A549 treated with CORT108297 at 1 μM for 4 hours (cell line): ENCODE measurements at places on chromosomes 11 and 22. TPM values are rescaled to one million over a fixed set of nuclear protein-coding genes. Genes with fewer than 3 reads are reported as not detected.

SCUBE1 gene
- 0.08 to 0.24 TPM (median 0.13 TPM) in 5 replicates for total RNA-seq

TRIM48 gene
- not detected in 5 replicates for total RNA-seq

SCUBE2 gene
- total RNA-seq = 0.38 to 0.82 TPM (median 0.43 TPM) in 5 replicates

OR51I1 gene
- not detected in 5 replicates for total RNA-seq

ANKK1 gene
- 0.03 to 0.05 TPM (median 0.04 TPM) in 3 of 5 replicates, not detected in the others for total RNA-seq

GALNT18 gene
- 19.1 to 22.2 TPM (median 19.7 TPM) in 5 replicates for total RNA-seq

WT1 gene
- total RNA-seq = 5.2 to 6.0 TPM (median 5.7 TPM) in 5 replicates

PDGFD gene
- total RNA-seq = 7.0 to 9.0 TPM (median 8.3 TPM) in 5 replicates

CALCA gene
- total RNA-seq = 0.14 TPM in 1 of 5 replicates, not detected in the others

SCGB1A1 gene
- 0.23 to 0.45 TPM in 2 of 5 replicates, not detected in the others for total RNA-seq

SYCE3 gene
- 0.23 to 0.34 TPM (median 0.30 TPM) in 3 of 5 replicates, not detected in the others for total RNA-seq

CD6 gene
- total RNA-seq = 0.07 to 0.20 TPM (median 0.15 TPM) in 5 replicates

OVCH2 gene
- total RNA-seq = not detected in 5 replicates

ACRV1 gene
- not detected in 5 replicates for total RNA-seq

MMP3 gene
- 0.03 to 0.41 TPM (median 0.39 TPM) in 3 of 5 replicates, not detected in the others for total RNA-seq

CNTN5 gene
- not detected in 5 replicates for total RNA-seq

OR8B8 gene
- not detected in 5 replicates for total RNA-seq

KIF18A gene
- 13.5 to 21.0 TPM (median 15.5 TPM) in 5 replicates for total RNA-seq

NCR3LG1 gene
- 1.7 to 2.6 TPM (median 2.3 TPM) in 5 replicates for total RNA-seq

SEPTIN3 gene
- 1.0 to 1.4 TPM (median 1.2 TPM) in 5 replicates for total RNA-seq

SPON1 gene
- 0.08 TPM in 1 of 5 replicates, not detected in the others for total RNA-seq

SUN2 gene
- total RNA-seq = 23.8 to 38.4 TPM (median 36.7 TPM) in 5 replicates

JAM3 gene
- 3.8 to 4.5 TPM (median 4.4 TPM) in 5 replicates for total RNA-seq

DLG2 gene
- 0.16 to 0.50 TPM (median 0.21 TPM) in 5 replicates for total RNA-seq

C2CD2L gene
- total RNA-seq = 5.4 to 7.9 TPM (median 5.9 TPM) in 5 replicates

CCDC134 gene
- 3.4 to 4.6 TPM (median 3.6 TPM) in 5 replicates for total RNA-seq

OR52I2 gene
- total RNA-seq = not detected in 5 replicates

HORMAD2 gene
- not detected in 5 replicates for total RNA-seq

OR4D6 gene
- not detected in 5 replicates for total RNA-seq

VPREB1 gene
- total RNA-seq = not detected in 5 replicates

CELSR1 gene
- 23.0 to 28.8 TPM (median 28.0 TPM) in 5 replicates for total RNA-seq

FLRT1 gene
- 0.03 to 0.07 TPM (median 0.06 TPM) in 5 replicates for total RNA-seq

CCDC116 gene
- 0.05 to 0.06 TPM (median 0.06 TPM) in 3 of 5 replicates, not detected in the others for total RNA-seq

TOMT gene
- total RNA-seq = not detected in 5 replicates

OR52K1 gene
- not detected in 5 replicates for total RNA-seq

PGA5 gene
- not detected in 5 replicates for total RNA-seq

OR5A1 gene
- not detected in 5 replicates for total RNA-seq

CCDC188 gene
- not detected in 5 replicates for total RNA-seq

OR52I1 gene
- total RNA-seq = not detected in 5 replicates

CLMP gene
- total RNA-seq = 15.2 to 30.3 TPM (median 25.1 TPM) in 5 replicates

HEPHL1 gene
- total RNA-seq = not detected in 5 replicates

GPHA2 gene
- not detected in 5 replicates for total RNA-seq

GAS2 gene
- total RNA-seq = 0.68 to 1.4 TPM (median 0.92 TPM) in 5 replicates

OR10A2 gene
- total RNA-seq = not detected in 5 replicates

SYT7 gene
- total RNA-seq = 0.72 to 1.2 TPM (median 1.0 TPM) in 5 replicates

CCDC117 gene
- 9.2 to 12.4 TPM (median 10.8 TPM) in 5 replicates for total RNA-seq

GPR152 gene
- 0.07 TPM in 1 of 5 replicates, not detected in the others for total RNA-seq

RFPL2 gene
- 0.07 to 0.21 TPM (median 0.11 TPM) in 5 replicates for total RNA-seq

CEP126 gene
- 2.9 to 4.1 TPM (median 3.4 TPM) in 5 replicates for total RNA-seq

OLFML1 gene
- total RNA-seq = 0.03 TPM in 1 of 5 replicates, not detected in the others

RNF121 gene
- total RNA-seq = 54.7 to 62.8 TPM (median 57.7 TPM) in 5 replicates

SOX10 gene
- total RNA-seq = not detected in 5 replicates

OPCML gene
- not detected in 5 replicates for total RNA-seq

ANGPTL5 gene
- 0.05 TPM in 2 of 5 replicates, not detected in the others for total RNA-seq

SMIM35 gene
- total RNA-seq = not detected in 5 replicates

FAM111B gene
- total RNA-seq = 7.1 to 8.6 TPM (median 7.3 TPM) in 5 replicates

UCP3 gene
- 1.3 to 2.5 TPM (median 1.5 TPM) in 5 replicates for total RNA-seq

THYN1 gene
- total RNA-seq = 15.7 to 19.6 TPM (median 17.7 TPM) in 5 replicates

PNPLA5 gene
- 0.03 to 0.07 TPM in 2 of 5 replicates, not detected in the others for total RNA-seq
